ENCODE measurements at places on chromosomes 6 and 20.

- DNase-seq = no peak
Measured at GRCh38 chr6:43772681-43773049, 2.7 kb downstream of the VEGFA start.

DNA sequence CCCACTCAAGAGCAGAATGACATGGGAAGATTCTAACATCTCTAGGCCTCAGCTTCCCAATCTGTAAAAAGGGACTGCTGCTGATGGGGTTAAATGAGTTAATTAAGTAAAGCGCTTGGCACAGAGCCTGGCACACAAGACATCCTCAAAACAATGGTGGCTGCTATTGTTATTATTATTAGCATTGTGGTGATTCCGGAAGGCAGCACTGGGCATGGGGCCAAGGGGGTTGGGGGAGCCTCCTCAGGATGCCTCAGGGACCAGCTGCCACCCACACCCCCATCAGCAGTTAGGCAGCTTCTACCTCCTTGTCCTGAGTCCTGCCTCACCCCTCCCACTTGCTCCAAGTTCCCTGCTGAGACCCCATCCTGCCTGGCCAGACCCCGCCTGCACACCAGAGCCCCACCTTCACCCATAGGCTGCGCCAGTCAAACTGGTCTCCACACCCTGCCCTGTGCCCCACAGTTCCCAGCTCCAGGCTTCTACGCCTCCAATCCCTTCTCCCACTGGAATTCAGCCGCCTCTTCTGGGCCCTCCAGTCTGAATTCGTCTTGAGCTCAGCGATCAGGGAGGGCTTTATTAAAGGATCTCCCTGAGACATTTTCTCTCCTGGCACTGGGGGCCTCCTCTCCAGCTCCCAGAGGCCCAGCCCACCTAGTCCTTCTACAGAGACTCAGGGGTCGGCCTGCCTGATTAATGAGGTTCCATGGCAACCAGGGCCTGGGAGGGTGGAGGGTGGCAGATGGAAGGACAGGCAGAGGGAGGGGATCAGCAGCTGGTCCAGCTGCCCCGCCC is 1.5 kb downstream of the E2F1 start:
- DNase-seq = no peak

DNA sequence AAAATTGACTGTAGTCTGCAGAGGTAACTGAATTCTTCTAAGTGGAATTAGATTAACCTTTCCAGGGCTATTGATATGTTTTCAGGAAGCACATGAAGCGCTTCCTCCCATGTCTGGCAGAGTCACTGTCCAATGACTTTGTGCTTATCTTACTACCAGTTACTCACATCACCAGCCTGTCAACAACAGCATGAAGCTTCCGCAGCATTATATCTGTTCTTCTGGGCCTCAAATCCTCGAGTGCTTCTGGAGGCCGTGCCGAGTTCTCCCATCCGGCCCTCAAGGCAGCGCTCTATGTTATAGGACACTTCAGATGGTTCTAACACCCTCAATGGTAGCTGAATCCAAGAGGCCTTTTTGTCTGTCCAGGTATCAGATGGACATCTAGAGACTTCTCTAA is 33.2 kb downstream of the PSMG4 start:
- DNase-seq = no peak

DNA sequence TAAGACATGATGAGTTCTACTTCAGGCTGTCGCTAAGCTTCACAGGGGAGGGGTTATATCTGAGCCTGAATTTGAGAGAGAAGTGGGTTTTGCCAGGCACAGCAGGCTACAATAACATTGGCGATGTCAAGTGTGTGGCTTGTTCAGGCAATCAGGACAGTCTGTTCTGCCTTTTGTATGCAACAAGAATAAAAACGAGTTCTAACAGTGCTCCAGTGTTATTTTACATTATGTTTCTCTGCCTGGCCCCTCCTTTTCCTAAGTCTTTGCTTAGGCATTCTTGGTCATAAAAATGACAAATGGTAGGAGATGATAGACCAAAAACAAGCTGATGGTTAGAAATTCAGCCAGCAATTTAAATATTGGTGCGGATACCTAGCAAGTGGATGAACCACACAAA is 26.8 kb downstream of the PAQR8 start:
- DNase-seq = no peak

GRCh38 chr6:98033617-98034016 is 750.6 kb upstream of the MMS22L start:
- no peak for DNase-seq

DNA sequence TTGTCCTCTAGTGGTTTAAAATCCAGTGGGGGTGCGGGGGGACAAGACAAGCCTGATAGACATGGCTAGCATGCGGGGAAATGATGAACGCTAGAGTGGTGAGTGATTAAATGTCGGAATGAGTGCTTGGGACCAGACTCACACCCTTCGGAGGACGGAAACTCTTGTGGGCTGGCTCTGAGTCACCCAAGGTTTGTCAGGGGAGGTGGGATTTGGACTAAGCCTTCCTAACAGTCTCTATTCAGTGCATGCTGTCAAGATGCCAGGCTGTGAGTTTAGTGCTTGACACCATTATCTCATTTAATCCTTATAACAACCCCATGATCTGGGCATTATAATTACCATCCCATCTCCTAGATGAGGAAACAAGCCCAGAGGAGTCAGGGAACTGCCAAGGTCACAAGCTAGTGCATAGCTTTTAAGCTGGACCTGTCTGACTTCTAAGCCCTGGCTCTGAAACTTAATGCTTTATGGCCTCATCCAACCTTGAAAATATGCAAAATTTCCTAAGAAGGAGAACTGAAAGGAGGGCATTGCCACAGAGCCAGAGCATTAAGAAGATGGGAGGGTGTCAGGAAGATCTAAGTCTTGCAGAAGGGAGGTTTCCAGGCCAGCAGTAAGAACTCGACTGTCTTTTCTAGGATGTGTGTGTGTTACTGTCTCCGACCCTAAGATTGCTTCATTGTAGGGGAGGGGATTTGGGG is 168.7 kb upstream of the LRFN2 start:
- DNase-seq = no peak

DNA sequence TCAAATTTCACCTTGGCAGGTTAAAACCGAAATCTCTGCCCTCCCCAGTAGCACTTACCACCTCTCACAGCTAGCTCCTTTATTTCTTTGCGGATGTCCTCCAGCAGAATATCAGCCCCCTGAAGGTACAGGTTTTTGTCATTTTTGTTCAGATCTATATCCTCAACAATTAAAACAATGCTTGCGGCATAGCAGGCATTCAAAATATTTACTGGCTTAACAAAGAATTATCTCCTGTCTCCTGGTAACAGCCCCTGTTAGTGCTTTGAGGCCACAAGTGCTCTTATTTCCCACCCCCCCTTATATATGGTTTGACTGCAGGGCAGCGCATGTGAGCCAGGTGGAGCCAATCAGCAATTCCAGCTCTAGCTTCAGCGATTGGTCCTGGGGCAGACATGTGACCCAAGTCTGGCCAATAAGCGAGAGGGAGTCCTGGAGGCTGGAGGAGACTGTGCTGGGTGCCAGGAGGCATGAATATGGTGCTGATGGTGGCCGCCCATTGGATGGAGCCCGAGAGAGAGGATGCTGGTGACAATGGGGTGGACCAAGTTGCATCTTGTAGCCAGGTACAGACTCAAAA is 21.0 kb downstream of the SULF2 start:
- DNase-seq = no peak

DNA sequence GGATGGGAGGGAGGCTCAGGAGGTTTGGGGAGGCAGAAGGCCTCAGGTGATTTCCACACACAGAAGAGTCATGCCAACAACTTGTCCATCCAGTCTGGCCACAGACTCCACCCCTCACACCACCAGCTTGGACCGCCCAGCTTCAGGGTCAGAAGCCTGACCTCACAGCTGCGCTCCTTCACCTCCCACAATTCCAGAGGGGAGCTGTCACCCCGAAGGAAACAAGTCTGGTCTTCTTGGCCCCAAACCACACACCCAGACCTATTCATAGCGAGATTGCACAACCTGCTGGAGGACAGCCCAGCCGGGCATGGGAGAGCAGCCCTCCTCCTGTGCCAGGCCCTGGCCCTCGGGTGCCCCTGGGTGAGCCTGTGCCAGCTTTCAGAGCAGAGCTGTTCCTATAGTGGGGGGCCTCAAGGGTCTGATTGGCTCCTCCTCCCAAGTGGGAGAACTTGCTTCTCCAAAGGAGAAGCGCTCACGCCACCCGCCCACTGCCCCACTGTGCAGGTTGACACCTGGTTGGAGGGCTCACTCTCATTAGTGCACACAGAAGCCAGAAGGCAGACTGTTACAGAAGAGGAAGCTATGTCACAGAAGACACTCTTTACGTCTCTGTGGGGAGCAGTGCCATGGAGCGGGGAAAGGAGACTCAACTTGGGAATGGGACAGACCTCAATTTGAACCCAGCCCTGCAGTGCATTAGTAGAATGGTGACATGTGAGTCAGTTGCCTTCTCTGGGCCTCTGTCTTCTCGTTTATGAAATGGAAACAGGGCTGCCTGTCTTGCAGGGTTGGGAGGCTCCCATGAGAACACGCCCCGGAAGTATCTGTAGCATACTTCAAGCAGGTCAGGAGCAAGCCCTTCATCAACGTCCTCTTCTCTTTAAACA is 128.8 kb downstream of the FOXO3 start:
- no peak for DNase-seq

DNA sequence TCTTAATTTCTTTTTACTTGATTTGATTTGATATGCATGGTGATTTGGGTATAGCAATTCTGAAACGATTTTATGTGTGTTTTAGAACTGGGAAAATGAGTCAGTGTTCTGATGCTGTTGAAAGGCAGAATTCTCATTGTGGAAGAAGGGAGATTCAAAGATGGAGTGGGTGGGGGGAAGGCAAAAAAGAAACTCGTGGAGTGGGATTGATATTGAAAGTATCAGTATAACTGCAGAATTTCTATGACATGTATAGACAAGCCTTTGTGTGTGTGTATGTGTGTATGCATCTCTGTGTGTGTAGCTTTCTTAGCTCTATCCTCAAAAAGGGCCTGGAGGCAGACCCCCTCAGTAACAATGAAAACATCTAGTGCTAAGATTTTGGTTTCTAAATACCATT is 184.3 kb upstream of the OLIG3 start:
- no peak for DNase-seq

DNA sequence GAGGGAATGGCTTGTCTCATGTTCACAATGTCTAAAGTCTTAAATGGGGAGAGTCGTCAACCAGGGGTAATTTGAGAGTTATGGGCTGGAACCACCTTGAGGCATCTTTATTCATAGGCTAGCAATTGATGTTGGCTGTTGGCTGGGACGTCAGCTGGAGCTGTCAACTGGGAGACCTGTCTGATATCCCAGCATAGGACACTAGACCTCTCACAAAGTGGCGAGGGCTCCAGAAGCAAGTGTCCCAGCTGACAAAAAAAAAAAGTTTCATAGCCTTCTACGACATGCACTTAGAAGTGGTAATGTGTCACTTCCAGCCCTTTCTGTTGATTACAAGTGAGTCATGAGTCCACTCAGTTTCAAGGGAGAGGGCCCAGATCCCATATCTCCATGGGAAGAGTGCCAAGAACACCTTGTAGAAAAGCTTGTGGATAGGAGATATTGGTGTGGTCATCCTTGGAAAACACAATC is 278.0 kb downstream of the ESR1 start:
- no peak for DNase-seq

DNA sequence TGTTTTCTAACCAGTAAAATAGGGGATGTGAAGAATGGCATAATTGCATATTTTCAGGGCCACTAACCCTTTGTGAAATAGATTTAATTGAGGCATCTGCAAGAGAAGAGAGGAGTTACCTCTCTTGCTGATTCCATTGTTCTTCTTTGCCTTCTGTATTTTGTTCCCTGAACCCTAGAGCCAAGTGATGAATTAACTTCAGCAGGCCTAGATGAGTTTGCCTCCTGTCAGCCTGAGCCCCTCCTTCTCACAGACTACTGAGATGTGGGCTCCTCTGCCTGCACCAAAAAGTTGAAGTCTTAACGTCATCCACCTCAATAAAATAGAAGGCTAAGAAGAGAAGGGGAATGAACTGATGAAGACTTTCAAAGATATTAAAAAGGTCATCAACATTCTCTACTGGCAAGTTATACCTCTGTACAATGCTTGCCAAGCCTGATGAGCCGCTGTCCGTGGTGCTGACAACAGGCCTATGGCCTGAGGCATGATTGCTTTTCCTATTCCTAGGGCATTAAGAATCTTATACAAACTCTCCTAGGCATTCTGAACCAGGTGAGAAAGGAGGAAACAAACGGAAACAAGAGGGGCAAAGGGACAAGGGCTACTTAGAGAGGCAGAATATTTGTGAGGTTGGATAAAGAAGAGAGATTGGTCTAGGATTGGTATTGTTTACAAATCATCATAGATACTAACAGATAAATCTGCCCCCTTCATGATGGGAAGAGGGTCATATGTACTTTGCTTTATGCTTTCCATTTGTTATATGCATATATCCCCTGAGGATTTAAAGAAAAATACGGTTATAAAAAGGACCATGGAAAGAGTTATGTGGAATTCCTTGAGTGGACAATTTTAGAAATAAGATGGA is 46.8 kb downstream of the CD24 start:
- DNase-seq = no peak

DNA sequence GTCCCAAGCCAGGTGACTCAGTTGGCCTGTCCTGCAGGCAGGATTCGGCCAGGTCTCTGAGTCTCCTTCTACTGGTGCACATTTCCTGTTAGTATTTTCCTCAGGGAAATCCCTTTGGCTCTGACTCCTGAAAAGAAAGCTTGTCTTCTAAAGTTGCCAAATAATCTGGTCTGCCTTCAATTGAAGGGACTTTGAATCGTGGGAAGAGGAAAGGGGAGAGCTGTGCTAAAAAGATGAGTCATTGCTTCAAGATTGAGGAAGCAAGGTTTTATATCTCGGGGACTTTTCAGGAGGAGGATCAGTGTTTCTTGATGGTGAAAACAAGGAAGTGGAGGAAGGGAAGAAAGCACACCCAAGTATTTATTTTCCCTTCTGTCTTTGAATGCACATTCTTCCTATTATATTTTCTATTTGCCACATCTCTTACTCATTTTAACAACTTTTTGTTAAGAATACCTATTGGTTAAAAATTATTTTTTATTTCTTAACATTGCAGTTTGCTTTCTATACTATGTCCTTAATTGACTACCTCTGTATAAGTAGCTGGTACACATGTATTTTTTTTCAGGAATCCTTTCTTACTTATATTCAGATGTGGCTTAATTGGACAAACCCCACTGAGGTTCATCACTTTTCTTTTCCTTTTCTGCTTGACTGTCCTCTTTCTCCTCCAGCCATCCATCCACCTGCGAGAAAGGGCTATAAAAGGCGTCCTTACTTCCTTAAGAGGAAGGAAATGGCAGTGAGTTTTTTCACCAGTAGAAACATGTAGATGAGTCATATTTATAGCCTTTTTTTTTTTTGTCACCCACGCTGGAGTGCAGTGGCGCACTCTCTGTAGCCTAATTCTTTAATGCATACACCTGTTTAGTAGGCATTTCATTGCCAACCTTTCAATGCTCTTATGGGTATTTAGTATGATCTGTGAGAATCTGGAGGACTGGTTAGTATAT is 15.0 kb upstream of the IFNGR1 start:
- peak; percentile 58 for DNase-seq

- no peak for DNase-seq
Measured at GRCh38 chr20:46710153-46710913, 884 bp downstream of the SLC2A10 start.

- no peak for DNase-seq
Measured at GRCh38 chr6:25627001-25627400, 25.0 kb upstream of the SCGN start.
